ENCODE measurements at places on chromosomes 5 and 9.

- no peak for DNase-seq
These were observed 7.4 kb upstream of the SPDL1 start for GRCh38 chr5:169576181-169576598.

DNA sequence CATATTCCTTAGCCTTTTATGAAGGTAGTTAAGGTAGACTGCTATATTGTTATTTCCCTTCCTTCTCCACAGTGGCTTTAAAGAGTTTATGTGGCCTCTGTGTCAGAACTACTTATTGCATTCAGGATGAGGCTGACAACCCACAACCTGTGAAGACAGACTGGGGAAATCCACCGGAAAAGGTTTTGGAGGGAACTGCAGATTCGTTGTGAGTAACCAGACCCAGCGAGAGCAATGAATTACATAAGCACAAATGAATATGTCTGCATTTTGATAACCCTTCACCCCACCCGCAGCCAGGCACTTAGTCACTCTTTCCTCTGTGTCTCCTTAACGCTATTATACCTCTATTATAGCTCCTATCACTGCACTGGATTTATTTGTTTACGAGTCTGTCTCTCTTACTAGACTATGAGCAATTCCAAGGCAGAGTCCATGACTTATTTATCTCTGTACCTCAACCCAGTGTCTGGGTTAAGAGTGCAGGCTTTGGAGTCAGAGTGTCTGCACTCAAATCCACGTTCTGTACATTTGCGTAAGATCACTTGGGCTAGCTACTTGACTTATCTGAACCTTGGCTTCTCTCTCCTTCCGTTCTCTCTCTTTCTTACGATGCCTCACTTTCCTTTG, 19.2 kb downstream of the KCTD16 start:
- DNase-seq, result peak; percentile 55

- no peak for DNase-seq
These were observed 32.0 kb downstream of the OR2V1 start for GRCh38 chr5:181098762-181099601.

DNA sequence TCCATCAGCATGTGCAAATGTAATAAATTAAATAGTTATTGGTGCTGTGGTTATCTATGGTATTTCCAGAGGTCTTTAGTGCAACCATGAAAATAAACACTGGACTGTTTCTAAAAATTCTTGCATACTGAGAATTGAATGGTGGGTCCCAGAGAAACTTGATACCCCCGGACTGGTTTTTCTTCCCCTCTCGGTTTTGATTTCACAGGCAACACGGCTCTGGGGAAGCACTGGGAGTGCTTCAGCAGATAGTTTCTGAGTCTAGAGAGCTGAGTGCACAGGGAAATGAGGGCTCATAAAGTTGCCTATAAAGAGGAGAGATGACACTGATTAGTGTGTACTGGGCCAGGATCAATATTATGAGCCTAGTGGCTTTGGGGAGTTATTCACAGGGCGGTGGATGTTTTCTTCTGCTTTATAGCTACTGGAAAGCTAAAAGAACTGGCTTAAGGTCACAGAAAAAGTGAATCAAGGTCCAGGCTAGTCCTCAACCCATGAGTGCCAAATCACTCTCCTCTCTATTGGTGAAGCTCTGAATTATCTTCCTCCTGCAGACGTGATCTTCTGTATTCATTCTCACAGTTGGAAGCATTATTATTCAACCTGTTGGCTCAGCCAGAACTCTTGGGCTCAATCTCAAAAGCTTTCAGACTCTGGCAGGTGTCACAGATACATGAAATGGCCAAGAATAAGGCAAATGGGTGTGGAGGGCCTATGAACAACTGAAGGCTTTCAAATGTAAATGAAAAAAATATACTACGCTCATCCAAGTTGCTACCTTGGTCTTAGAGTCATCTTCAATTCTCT, 170.2 kb upstream of the HMHB1 start:
- no peak for DNase-seq

GRCh38 chr9:109872901-109873300, 92.9 kb downstream of the PALM2AKAP2 start:
- DNase-seq, result no peak

DNA sequence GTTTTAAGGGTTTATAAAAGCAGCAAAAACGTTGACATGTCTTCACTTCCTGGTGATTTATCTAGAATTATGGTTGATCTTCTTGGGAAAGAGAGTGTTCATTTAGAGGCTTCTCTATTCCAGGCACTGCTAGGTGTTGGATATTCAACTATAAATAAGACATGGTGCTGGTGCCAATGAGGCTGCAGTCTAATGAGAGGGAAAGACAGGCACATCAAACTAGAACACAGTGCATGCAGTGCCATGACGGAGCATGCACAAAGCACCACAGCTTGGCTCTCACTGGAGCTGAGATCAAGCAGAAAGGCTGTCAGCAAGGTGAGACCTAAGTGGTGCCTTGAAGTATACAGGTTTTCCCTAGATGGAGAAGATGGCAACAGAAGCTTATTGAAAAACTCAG, 126.5 kb downstream of the RMI1 start:
- DNase-seq, result no peak

DNA sequence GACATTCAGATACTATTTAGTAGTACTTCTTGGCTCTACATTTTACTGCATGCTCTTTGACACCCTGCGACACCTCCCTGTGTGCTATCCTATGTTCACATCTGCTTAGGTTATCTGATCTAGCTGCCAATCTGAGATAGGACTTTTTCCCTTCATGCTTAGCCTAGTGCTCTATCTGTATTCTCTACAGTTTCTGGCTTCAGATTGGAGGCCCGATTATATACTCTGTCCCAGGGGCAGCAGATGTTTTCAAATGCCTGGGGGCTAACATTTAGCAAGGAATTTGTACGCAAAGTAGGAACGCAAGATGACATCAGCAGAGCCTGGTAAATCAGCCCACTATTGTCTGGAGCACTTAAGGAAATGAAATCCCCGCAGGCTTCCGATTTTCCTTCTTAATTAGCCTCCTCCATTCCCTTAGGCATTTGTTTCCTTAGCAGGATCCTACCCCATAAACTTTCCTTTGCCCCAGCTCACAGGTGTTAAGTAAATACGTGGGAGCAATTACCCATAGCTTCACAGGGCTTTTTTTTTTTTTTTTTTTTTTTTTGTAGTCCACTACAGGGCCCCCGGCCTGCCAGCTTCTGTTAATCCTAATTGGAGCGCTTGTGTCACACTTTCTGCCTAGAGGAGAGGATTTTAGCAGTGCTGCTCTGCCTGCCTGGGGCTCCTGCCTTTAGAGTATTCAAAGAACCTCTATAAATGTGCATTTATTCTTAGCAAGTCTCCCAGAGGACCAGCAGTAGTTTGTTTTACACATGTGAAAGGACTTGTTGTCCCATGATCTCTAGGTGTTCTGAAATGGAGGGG, 61.1 kb upstream of the LPAR1 start:
- no peak for DNase-seq

- no peak for DNase-seq
These were observed 25.4 kb downstream of the EXOC3 start for GRCh38 chr5:468401-468800.

DNA sequence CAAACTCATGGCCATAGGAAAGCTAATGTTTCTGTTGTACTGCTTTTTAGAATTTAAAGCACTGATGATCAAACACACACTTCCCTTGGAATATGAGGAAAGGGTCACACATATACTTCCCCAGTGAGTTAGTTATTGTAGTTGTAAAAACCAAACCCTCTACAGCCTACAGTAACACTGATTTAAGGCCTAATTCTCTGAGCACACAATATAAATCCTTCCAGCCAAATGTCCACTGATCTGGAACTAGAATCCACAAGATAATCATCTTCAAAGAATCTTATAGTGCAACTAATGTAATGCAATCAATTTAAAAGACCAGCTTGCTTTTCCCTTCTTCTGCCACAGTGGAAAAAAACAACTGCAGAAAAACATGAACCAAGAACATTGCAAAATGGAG, 219.3 kb downstream of the CAAP1 start:
- DNase-seq, result no peak

- DNase-seq, result no peak
These were observed 28.6 kb upstream of the CDKN2AIPNL start for GRCh38 chr5:134440201-134440755.

DNA sequence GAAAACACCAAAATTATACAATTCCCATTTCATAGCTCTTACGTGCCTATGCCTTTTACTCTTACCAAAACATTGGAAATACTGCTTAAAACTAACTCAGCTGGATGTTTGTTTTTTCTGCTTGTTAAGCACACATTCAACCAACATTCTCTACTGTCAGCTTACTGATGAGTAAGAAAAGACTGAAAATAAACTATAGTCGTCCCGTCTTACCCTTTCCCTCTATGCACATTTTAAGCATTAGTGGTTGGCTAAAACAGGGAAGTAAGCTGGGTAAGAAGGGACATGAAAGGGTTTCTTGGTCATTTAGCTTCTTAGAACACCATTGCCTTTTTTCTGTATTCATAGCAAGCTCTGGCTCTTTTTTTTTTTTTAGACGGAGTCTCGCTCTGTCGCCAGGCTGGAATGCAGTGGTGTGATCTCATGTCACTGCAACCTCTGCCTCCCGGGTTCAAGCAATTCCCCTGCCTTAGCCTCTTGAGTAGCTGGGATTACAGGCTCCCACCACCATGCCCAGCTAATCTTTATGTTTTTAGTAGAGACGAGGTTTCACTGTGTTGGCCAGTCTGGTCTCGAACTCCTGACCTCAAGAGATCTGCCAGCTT, 232.1 kb upstream of the PCSK5 start:
- no peak for DNase-seq

- DNase-seq, result no peak
These were observed 40.3 kb upstream of the BARHL1 start for GRCh38 chr9:132541870-132542830.

DNA sequence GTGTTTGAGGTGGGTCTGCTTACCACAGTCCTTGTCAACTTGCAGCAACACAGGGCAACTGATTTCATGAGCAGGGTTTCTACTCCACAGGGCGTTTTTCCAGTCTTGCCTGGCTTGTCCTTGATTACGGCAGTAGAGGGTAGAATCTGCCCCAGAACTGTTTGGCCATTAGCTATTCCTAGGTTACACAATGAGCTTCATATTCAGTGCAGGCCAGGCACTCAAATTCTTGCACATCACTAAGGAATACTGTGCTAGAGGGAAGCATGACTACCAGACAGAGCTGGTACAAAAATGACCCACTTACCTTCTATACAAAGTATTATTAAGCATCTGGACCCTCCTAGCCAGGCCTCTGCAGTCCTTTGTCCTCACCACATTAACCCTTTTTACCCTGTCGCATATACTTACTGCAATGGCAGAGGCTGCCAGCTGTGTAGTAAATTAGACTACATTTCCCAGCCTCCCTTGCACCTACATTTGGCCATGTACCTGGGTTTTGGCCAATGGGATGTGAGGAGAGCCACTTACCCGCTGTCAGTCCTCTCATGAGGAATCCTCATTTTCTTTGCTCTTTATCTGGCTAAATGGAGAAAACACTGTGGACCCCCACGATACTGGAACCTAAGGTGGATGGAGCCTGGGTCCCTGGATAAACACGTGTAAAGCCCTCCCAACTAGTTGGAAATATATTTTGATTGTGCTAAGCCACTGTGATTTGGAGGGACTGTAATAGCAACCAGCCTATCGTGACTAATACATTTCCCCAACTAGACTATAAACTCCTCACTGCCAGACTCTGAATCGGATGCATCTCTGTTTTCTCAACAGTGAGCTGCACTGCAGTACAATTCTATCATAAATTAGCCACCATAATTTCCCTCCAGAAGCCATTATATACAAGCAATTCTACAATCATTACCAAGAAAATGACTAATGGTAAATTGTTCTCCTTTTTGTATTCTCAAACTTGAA, 218.7 kb downstream of the GLIS3 start:
- no peak for DNase-seq

GRCh38 chr5:135141303-135142268, 107.6 kb upstream of the PITX1 start:
- DNase-seq, result no peak

Data from activated naive CD8-positive, alpha-beta T cell treated with anti-CD3 and anti-CD28 coated beads, Interleukin-2, amount 50 U/mL, for 24 hours (primary cell).